Fibroblast of the conjunctiva (primary cell): ENCODE measurements at places on chromosomes 4 and X.

- DNase-seq, result no peak
These were observed 847.8 kb downstream of the RAPGEF2 start for GRCh38 chr4:159950707-159951106.

- DNase-seq, result no peak
These were observed 99.6 kb downstream of the SMIM20 start for GRCh38 chr4:26013629-26014028.

DNA sequence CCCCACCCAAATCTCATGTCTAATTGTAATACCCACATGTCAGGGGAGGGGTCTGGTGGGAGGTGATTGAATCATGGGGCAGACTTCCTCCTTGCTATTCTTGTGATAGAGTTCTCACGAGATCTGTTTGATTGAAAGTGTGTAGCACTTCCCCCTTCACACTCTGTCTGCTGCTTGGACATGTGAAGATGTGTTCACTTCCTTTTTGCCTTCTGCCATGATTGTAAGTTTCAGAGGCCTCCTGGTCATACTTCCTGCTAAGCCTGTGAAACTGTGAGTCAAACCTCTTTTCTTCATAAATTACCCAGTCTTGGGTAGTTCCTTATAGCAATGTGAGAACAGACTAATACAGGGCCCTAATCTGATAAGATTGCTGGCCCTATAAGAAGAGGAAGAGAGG, 1514.8 kb downstream of the RPA4 start:
- no peak for DNase-seq

DNA sequence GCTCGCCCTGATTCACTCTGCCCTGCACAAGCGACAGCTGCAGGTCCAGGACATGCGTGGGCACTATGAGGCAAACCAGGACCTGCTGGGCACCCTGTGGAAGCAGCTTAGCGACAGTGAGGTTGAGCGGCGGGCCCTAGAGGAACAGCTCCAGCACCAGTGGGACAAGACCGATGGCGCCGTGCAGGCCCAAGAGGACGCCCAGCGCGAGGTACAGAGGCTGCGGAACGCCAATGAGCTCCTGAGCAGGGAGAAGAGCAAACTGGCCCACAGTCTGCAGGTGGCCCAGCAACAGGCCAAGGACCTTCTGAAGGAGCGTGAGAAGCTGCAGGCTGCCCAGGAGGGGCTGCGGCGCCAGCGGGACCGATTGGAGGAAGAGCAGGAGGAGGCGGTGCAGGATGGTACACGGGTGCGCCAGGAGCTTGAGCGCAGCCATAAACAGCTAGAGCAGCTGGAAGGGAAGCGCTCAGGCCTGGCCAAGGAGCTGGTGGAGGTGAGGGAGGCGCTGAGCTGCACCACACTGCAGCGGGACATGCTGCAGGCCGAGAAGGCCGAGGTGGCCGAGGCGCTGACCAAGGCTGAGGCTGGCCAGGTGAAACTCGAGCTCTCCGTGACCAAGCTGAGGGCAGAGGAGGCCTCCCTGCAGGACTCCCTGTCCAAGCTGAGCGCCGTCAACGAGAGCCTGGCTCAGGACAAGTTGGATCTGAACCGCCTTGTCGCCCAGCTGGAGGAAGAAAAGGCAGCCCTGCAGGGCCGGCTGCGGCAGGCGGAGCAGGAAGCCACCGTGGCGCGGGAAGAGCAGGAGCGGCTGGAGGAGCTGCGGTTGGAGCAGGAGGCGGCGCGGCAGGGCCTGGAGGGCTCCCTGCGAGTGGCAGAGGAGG, 12.8 kb downstream of the SMIM10L2A start:
- DNase-seq, result no peak

- no peak for DNase-seq
These were observed 2.9 kb downstream of the ATP6AP1 start for GRCh38 chrX:154431341-154431740.

- no peak for DNase-seq
These were observed 30.4 kb upstream of the LAMP2 start for GRCh38 chrX:120499301-120500072.

DNA sequence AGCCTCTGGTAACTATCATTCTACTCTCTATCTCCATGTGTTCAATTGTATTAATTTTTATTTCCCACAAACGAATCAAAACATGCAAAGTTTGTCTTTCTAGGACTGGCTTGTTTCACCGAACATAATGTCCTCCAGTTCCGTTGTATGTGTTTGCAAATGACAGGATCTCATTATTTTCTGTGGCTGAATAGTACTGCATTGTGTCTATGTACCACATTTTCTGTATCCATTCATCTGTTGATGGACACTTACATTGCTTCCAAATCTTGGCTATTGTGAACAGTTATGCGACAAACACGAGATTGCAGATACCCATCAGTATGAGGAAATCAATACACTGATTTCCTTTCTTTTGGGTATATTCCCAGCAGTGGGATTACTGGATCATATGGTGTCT, 8.4 kb upstream of the LDOC1 start:
- no peak for DNase-seq

- no peak for DNase-seq
These were observed 96.5 kb upstream of the MAP3K15 start for GRCh38 chrX:19611636-19612376.

DNA sequence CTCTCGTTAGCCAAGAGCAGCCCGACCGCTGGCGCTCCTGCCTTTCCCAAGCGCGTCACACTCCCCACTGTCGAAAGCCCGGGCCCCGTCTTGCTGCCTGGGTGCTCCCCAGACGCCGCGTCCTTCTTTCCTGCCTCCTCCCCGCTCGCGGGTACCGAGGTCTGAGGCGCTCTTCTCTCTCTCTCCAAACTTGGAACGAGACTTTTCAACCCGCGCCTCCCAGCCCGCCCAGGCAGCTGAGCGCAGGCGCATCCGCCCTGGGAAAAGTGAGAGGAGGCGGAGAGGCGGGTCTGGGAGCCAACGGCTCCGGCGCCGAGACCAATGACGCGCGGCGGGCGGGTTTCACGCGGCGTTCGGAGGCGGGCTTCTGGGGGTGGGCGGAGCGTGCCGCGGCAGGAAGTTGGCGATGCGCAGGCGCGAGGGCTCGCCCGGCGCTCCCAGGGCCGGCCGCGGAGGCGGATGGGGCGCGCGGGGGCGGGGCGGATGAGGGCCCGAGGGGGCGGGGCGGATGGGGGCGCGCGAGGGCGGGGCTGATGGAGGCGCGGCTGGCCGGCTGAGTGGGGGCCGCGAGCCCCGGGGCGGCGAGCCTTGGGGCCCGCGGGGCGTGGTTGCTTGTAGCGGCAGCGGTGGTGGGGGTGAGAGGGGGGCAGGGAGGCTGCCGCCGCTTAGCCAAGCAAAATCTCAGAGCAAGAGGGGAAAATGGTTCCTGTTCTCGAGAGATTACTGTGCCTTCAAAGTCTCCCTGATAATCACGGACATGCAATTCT, at the start of gene RBBP7:
Gene RBBP7 (minus strand): TSS at position 268 of the 767 bp plus-strand sequence. CDS start 309 bp downstream, outside the sequence.
- DNase-seq, result peak; percentile 86

GRCh38 chrX:19046343-19047215, 62.7 kb upstream of the PHKA2 start:
- DNase-seq, result no peak

GRCh38 chrX:17453788-17454187, 78.8 kb downstream of the NHS start:
- DNase-seq, result no peak

- DNase-seq, result no peak
These were observed 26.3 kb downstream of the GPC3 start for GRCh38 chrX:133958997-133959688.

DNA sequence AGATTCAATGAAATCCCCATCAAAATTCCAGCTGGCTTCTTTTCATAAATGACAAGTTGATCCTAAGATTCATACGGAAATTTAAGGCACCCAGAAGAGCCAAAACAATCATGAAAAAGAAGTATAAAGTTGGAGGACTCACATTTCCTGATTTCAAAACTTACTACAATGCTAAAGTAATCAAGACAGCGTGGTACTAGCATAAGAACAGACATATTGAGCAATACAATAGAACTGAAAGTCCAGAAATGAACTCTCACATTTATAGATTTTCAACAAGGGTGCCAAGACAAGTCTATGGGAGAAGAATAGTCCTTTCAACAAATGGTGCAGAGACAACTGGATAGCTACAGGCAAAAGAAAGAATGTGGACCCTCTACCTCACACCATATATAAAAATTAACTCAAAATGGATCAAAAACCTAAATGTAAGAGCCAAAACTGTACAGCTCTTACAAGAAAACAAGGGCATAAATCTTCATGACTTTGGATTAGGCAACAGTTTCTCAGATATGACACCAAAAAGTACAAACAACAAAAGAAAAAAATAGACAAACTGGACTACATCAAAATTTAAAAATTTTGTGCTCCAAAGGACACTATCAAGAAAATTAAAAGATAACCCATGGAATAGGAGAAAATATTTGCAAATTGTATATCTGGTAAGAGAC, 28.5 kb downstream of the SASH3 start:
- DNase-seq, result peak; percentile 22

GRCh38 chr4:16365036-16365569, 138.8 kb upstream of the TAPT1 start:
- DNase-seq, result no peak

- DNase-seq, result no peak
These were observed 85.1 kb downstream of the AFF1 start for GRCh38 chr4:87019898-87020297.

DNA sequence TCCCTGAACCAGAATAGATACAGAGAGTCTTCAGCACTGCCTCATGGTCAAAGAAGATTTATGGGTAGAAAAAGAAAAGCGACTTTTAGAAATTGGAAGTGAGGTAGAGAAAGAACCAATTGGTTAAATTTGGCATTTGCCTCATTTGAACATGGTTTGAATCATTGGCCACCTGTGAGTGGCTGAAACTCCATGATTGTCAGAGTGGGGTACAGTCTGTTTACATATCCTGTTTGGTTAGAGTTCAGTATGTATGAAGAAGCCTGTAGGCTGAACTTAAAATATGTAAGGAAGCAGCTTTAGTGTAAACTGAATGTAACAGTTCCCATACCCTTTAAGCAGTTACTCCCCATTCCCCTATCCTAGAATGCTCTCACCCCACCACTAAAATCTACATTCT, 76.0 kb upstream of the CTSO start:
- DNase-seq, result no peak

- no peak for DNase-seq
These were observed 141.0 kb downstream of the ARHGAP24 start for GRCh38 chr4:85615952-85616351.

- DNase-seq, result no peak
These were observed 200.6 kb downstream of the BCOR start for GRCh38 chrX:39896951-39897740.

GRCh38 chrX:47562615-47563243, 1.7 kb downstream of the ARAF start:
- no peak for DNase-seq

DNA sequence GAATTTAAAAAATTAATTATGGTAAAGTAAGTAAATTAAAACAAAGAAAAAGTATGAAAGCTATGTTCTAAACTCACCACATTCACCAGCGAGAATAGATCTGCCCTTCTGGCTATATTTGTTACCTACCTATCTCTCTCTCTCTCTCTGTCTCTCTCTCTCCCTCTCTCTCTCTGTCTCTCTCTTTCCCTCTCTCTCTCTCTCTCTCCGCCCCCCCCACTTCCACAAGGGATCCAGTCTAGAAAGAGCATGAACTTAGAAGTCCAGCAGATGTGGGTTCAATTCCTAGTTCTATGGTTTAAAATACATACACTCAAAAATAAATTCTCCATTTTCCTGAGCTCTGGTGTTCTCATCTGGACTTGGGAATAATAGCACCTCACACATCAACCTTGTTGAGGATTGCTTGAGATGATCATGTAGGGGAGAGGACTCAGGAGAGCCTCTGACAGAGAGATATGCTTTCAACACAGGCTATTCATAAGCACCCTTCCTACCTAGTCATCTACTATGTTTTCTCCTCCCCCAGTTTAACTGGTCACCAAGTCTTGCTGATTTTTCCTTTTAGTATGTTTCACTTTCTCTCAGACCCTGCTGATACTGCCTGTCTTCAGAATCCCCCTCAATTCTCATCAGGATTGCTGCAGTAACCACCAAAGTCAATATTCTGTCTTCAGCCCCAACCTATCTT, 64.7 kb downstream of the SLC7A11 start:
- DNase-seq, result no peak

DNA sequence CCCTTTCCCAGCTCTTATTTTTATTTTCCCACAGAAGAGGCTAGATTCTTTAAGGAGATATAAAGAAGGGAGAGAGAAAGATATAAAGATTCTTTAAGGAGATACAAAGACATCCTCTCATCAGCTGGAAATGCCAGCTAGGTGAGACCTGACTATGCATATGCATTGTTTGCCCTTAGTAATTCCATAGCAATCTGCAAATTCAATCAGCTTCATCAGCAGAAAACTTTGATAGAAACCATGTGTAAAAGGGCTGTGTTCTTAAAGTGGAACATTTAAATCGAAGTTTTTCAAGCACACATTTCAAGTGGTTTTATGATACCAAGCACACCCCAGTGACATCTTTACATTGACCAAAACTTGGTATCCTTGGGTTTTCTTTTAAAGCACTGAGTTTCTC, 24.1 kb downstream of the FHL1 start:
- DNase-seq, result no peak

DNA sequence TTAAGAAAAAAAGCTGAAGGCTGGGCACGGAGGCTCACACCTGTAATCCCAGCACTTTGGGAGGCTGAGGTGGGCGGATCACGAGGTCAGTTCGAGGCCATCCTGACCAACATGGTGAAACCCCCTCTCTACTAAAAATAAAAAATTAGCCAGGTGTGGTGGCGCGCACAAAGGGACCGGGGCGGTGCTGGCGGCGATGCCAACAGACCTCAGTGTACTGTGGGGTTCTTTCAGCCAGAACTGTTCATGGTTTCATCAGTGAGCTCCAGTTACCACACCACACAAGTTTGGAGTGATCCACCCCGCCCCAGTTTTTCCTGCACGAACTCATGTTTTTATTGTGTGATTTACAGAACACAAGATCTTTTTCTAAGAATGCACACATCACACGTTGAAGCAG, 21.2 kb upstream of the IRAK1 start:
- no peak for DNase-seq

DNA sequence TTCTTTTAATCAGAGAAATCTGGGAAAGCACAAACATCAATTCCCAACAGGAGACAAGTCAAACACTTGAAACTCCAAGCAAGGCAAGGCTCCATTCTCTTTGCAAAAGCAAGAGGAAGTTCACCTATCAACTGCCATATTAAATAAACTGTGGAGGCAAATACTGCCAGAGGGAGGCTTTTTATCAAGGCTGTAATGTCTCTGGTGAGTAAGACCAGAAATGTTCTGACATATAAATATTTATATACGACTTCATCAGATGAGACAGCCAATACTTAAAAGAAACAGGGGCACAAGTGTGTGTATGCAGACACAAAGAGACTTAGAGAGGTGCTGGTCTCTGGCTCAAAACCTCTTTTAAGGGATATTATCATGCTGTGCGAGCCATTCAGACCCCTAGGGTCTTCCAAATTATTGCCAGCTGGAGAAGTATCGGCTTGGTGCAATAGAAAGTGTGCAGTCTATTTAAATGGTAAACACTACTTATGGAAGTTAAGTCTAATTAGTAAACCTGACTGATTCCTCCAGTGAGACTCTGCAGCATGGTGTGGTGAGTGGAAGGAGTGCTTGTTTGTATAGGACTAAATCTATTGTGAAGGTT, 24.4 kb downstream of the DCX start:
- no peak for DNase-seq
